ENCODE measurements at places on chromosomes 16 and 17. TPM values are rescaled to one million over a fixed set of nuclear protein-coding genes. Genes with fewer than 3 reads are reported as not detected.

NOL3 gene
- total RNA-seq, result 36.8 TPM

DHX38 gene
- 164 TPM for total RNA-seq

MT4 gene
- total RNA-seq, result not detected

DLX3 gene
- total RNA-seq, result not detected

TIMM22 gene
- 11.8 TPM for total RNA-seq

RHBDL1 gene
- 3.9 TPM for total RNA-seq

NUDT16L1 gene
- 23.6 TPM for total RNA-seq

DHRS7C gene
- not detected for total RNA-seq
